ENCODE measurements at places on chromosomes 1 and 21.

GRCh38 chr1:47031059-47031458 lies 7.6 kb downstream of the CYP4X1 start:
- no peak for DNase-seq

DNA sequence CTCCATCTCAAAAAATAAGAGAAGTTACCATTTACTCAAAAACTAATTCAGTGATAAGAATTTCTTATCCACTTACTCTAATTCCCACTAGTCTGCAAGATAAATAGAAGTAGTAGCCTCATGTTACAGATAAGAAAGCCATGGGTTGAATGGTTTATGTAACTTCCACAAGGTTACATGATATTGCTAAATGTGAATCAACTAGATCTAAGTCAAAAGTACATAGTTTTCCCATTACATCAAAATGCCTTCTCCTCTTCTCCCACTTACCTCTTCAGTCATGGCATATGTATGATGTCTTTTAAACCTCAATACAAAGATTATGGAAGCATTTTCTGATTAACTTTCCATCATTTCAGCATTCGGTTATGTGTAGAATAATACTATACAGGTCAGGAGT lies 108.5 kb downstream of the ASH1L start:
- DNase-seq = no peak

- no peak for DNase-seq
These were observed 88.4 kb upstream of the KCNA3 start for GRCh38 chr1:110763149-110763548.

- no peak for DNase-seq
These were observed 674.6 kb downstream of the PTPRC start for GRCh38 chr1:199313444-199313843.

DNA sequence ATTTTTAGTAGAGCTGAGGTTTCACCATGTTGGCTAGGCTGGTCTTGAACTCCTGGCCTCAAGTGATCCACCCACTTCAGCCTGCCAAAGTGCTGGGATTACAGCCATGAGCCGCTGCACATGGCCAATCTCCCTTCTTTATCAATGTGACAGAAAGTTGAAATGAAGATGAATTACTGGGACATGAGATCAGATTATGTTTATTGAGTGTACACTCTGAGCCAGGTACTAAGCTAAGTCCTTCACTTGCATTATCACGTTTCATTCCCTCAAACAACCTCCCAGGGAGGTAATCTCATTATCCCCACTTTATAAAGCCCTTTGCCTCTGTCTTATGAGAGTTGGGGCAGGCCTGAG lies 6.3 kb upstream of the CHI3L2 start:
- no peak for DNase-seq

DNA sequence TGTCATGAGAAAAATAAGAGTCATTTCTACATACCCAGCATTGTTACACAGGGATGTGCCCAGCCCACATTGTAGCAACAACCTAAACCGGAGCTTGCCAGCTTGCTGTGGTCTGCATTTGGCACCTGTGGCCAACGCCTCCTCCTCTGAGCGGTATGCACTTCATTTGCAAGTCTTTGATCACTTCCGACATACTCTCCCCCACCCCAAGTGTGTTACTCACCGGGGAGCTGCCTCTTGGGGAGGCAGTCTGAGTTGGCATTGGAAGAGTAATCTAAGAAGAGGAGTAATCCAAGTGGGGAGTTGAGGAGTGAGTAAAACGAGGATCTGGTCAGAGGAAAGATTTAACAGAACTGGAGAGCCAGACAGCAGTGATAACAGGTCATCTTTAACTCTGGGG lies 3.8 kb downstream of the BCL9 start:
- DNase-seq = peak; percentile 53

DNA sequence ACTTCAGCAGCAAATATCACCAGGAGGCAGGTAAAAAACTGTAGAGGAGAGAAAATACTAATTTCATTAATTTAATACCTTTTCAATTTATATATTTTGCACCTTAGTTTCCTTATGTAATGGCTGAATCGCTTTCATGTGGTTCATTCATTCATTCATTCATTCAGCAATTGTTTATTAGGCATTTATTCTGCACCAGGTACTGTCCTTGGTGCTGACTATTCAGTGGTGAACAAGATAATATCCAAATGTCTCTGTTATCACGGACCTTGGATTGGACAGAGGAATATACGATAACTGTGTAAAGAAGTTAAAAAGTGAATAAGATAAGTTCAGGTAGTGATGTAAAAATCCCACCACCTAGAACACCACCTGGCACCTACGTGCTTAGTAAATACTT lies 28.8 kb downstream of the TSPAN2 start:
- DNase-seq = no peak

DNA sequence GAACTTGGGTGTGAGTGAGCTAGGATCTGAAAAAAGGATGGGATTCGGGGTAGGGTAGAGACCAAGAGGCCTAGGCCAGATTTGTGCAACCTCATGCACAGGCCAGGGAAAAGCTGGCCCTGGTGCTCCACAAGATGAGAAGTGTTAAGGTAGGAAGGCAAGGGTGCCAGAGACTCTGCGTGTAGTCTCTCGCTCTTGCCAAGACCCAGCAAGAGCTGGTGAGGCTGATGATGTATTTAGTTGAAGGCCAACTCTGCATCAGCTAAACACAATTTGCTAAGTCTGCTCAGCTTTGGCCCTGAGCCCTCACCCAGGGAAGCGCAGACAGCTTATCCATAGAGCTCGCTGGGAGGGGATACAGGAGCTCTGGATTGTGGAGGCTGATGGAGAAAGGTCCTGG lies 26.6 kb upstream of the SOX13 start:
- DNase-seq = no peak

- no peak for DNase-seq
These were observed 72.6 kb downstream of the PGM1 start for GRCh38 chr1:63665824-63666223.

GRCh38 chr1:96721053-96721415 lies 550 bp upstream of the PTBP2 start:
- DNase-seq = no peak

GRCh38 chr1:17287130-17287776 lies 20.7 kb upstream of the PADI4 start:
- DNase-seq = no peak

DNA sequence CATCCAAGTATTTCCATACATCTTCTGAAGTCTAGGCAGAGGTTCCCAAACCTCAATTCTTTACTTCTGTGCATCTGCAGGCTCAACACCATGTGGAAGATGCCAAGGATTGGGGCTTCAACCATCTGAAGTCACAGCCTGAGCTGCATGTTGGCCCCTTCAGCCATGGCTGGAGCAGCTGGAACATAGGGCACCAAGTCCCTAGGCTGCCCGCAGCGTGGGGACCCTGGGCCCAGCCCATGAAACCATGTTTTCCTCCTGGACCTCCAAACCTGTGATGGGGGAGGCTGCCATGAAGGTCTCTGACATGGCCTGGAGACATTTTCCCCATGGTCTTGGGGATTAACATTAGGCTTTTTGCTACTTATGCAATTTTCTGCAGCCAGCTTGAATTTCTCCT lies 729.8 kb downstream of the KCNT2 start:
- DNase-seq = no peak

- no peak for DNase-seq
These were observed 5.5 kb upstream of the TNFRSF1B start for GRCh38 chr1:12161324-12161661.

GRCh38 chr1:58862728-58863385 lies 79.0 kb upstream of the JUN start:
- no peak for DNase-seq

DNA sequence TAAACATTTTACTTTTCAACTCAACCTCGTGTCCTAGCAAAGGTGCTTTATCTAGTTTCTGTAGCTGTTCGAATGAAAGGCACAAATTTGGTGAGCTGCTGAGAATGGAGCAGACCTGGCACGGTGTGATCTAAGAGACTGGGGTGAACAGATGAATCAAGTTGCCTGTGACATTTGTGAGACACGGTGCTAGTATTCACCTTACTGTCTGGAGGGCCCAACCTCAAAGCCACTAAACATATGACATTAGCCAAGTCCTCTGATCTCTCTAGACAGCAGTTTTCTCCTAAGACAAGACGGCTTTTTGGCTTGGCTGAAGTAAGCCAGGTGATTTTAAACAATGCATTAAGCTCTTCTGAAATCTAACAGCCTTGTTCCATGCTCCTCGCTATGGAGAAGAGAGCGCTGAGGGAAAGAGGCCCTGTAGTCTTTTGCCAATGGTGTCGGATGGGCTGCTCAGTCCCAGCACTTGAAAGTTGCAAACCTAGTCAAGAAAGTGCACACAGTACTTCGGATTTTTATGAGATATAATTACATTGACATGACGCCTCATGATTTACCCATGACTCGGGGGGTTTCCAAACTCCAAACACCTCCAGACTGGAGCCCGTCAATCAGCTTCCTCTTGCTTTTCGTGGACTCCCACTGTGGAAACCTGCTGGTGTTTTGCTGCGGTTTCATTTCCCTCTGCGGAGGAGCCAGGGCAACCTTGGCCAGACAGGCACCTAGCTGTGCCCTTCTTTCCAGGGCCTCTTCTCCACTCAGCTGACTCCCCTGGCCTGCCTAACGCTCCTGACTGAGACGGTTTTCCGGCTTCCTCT lies 794 bp upstream of the TOR3A start:
- no peak for DNase-seq

DNA sequence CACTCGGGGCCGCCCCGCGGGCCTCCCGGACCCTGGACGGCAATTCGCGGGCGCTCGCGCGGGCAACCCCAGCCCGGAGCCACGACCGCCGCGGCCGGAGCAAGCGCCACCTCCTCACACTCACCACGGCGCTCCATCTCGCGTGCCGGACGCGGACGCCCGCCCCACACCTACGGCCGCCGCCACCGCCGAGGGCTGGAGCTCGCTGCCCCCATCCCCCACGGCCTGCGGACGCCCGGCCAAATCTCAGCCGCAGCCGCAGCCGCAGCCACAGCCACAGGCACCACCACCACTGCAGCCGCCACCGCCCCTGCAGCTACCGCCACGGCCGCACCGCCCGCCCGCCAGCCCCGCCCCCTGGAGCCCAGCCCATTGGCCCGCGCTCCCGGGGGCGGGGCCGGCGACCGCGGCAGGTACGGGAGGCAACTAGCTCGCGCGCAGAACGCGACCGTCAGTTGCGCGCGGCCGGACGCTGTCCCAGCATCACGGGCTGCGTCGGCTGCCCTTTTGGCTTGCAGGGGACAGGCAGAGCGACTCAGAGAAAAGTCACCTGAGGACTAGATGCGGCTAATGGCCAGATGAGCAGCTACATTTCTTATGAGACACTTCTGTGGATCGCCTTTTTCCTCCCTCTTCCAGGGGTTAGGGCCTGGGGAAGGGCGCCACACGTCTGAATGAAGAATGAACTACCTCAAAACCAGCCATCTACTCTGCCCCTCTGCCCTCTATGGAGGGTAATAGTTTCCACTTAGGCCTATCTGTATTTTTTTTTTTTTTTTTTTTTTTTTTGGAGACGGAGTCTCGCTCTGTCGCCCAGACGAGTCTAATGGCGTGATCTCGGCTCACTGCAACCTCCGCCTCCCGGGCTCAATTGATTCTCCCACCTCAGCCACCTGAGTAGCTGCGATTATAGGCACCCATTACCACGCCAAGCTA lies at the start of gene ARHGAP29:
Gene ARHGAP29 (minus strand): TSS at position 294 of the 936 bp plus-strand sequence. CDS start 5,973 bp downstream, outside the sequence.
- no peak for DNase-seq

DNA sequence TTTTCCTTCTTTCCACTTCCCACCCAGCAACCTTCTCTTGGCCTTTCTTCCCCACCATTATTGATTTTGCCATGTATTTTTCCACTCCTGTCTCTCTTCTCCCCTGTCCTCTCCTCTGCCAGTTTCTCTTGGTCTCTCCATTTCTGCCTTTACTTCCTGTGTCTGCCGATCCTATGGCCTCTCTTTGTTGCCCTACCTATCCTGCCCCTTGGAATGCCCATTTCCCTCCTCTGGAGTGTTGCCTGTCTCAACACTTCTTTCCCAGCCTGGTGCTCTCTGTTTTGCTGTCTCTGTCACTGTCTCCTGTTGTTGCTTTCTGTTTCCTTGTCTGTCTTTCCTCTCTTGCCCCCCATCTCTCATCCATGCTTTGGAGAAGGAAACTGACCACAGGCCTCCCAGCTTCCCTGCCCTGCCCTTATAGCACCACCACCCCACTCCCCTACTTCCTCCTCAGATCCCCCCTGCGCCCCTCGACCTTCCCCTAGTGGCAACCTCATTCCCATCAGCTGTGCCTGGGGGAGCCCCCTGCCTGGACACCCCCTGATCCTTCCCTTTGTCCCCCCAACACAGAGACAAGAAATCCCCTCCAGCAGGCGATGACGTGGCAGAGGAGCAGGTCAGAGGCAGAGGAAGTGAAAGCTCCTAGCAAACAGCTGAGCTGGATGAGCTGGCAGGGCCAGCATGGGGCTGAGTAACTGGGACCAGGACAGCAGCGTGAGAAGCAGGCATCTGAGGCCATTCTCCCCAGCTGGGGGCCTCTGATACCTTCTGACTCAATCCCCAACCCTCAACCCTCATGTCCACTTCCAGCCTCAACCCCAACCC lies 6.6 kb upstream of the ETV3L start:
- DNase-seq = no peak

DNA sequence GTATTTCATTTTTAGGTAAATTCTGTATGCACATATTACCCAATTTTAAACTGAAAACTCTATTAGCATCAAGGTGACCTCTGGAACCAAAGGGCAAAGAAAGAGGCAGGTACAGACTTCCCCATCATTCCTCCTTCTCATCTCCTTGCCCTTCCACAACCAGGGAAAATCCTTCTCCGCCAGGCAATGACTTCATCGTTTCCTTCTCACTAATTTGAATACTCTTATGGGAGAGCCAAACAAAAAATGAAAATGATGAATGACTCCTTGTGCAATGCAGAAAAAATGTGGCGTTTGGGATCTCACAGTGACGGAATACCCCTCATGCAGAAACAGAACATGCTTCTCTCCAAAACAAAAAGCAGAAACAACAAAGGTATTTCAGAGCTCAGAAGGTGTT lies 83.7 kb downstream of the HLCS start:
- no peak for DNase-seq

GRCh38 chr1:30414086-30414850 lies 309.1 kb downstream of the MATN1 start:
- no peak for DNase-seq

DNA sequence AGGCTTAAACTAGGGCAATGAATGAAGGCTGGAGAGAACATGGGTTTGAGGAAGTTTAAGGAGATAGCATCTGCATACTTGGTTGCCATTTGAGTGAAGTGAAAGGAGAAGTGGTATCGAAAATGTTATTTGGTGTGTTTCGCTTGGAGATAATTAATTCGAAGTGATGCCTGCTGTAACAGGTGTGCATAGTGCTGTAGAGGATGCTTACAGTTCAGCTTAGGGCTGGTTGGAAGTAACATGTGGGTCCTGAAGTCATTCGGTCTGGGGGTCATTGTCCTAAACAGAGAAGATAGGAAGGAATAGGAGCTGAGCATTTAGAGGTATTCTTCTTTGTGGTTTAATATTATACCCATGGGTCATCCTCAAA lies 301 bp upstream of the NUDT17 start:
- DNase-seq = no peak

DNA sequence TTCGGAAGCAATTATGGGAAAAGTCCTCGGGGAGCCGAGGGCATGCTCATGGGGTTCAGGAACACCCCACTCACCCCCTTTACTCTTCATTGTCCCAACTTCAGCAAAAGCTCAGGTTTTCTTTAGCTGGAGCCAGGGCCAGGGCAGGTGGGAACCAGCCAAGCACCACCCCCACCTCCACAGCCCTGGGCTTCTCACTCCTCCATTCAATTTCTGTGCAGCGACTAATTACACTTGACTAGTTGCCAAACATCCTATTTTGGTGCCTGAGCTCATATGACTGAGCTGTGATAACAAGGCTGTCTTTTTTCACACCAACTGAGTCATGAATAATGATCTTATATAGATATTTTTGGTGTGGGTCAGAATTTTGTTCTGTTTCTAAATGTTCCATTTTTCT lies 257.2 kb upstream of the AJAP1 start:
- DNase-seq = no peak

- DNase-seq = no peak
These were observed 1.7 kb downstream of the SEMA6C start for GRCh38 chr1:151144474-151145303.

Data from stimulated activated CD4-positive, alpha-beta T cell treated with anti-CD3 and anti-CD28 coated beads, Interleukin-1b, Interleukin-23, amount 100 ng/mL, for 1 hour (primary cell).